ENCODE measurements at places on chromosomes 1 and 21. TPM values are rescaled to one million over a fixed set of nuclear protein-coding genes. Genes with fewer than 3 reads are reported as not detected.

DNA sequence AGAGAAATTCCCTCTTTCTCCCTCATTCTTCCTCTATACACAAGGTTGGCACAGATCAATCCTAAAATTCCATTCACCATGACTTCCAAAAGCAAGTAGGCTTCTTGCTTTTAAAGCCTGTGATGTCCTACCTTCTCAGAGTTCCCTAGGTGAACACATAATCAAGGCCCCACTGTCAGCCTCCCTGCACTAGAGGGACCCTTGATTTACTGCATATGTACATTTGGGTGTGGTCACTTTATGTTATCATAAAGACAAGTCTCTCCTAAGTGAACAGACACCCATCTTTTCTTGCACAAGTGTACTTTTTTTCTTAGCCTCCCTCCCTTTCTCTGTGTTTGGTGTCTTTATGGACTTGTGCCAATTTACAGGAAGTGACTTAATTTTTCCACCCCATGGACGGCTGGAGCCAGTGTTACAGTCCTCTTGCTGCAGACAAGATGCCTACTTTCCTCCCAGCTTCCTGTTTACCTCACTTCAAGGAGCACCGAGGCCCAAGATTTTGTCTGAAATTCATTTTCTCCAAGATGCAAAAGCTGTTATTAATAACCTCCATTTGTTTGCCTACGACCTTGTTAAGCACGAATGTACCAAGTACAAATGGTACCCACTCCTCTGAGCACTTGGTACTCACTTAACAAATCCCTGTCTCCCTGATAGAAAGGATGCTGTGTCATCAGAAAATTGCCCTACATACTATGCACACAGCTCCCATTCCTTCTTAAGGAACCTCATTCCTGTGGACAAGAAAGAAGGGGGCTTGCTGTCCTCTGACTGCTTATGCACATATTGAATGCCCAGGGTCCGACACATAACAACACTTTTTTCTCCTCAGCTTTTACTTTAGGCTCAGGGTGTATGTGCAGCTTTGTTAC is 82.8 kb upstream of the SLC44A3 start:
- no peak for DNase-seq

GRCh38 chr1:159790237-159790917 is 9.6 kb downstream of the DUSP23 start:
- DNase-seq, result peak; percentile 21

GRCh38 chr1:23035823-23036452 is 16.7 kb downstream of the KDM1A start:
- no peak for DNase-seq

GRCh38 chr1:25641931-25642573 is 25.5 kb downstream of the MAN1C1 start:
- peak; percentile 47 for DNase-seq

DNA sequence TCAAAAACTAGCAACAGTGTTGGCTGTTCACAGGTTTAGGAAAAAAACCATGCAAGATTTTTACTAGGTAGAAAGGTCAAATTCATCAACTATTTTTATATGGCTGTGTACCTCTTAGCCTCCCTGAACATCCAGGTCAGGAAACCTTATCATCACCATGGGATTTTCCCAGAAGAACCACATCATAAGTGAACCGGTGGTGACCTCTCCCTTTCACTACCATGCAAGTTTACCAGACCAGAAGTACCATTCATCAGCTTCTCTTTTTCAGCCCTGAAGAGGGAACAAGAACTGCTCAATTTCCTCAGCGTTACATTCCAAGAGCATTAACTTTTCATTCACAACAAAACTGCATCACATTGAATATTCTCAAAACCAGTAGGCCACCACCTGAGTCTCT is 5.9 kb downstream of the SSBP3 start:
- peak; percentile 67 for DNase-seq

- DNase-seq, result peak; percentile 25
Observed at GRCh38 chr1:66607458-66607857, 73.5 kb downstream of the SGIP1 start.

DNA sequence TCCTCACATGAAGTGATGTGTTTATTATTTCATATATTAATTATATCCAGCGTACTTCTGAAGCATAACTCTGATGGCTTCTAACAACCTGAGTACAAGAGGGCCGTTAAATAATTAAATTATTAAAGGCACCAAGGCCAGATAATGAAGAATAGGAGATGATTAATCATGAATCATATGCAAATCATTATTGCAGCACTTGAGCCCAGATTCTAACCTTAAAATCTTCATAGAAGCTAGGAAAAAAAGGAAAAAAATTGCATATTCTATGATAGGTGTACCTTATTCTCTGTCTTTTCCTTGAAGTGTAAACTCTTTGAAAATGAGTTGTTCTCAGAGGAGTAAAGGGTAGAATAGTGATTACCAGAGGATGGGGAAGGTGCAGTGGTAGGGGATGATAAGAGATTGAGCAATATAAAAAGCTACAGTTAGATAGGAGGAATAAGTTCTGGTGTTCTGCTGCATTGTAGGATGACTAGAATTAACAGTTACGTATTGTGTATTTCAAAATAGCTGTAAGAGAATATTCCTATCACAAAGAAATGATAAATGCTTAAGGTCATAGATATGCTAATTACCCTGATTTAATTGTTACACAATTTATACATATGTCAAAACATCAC is 51.1 kb downstream of the SWT1 start:
- no peak for DNase-seq

DNA sequence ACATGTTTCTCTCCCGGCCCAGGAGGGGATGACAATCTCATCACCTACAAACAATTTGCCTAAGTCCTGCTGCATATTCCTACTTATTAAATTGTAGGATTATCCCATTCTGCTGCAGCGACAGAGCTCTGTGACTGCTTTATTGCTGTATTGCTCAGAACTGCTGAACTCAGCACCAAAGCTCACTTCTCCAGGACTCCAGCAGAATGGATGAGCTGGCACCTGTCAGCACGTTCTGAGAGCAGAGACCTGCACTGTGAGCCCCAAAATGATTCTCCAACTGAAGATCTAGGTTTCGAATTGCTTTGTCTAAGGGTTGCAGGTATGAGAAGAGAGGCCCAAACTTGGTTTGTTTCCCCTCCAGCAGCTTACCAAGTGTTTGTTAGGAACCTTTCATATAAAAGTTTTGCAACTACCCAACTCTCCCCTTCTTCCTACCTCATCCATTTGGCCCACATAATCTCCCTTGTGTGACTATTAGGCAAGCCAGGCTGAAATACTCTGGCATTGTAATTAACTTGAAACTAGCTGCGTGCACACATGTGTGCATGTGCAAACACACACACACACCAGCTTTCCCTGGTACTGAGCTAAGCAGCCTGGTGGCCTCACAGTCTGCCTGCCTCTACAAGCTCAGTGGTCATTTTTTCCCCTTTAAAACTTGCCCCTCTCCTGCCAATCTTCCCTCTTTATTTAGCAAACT is 161.4 kb upstream of the CAMK1G start:
- no peak for DNase-seq

GRCh38 chr1:79663916-79664315 is 657.4 kb upstream of the ADGRL4 start:
- no peak for DNase-seq

DNA sequence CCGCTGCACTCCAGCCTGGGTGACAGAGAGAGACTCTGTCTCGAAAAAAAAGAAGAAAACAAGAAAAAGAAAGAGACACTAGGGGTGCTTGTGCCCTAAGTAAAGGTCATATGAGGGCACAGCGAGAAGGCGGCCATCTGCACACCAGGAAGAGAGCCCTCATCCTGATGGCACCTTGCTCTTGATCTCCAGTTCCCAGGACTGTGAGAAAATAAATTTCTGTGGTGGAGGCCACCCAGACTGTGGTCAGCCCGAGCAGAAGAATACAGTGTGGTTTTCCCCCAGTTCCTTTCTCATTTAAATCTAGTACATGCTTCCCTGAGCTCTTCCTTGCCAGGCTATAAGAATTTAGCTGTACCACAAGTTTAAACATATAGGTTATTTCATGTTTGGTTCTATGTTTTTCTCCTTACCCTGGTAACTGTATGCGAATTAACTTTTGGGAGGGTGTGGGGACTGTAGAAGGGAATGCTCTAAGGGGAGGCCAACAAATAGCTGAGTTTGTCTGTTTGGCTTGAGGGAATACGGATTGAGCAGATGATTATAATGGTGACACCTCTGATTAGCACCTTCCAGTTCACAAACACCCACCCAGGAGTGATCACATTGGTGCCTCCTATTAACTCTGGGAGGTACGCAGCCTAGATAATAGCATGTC is 119.6 kb upstream of the ERRFI1 start:
- no peak for DNase-seq

DNA sequence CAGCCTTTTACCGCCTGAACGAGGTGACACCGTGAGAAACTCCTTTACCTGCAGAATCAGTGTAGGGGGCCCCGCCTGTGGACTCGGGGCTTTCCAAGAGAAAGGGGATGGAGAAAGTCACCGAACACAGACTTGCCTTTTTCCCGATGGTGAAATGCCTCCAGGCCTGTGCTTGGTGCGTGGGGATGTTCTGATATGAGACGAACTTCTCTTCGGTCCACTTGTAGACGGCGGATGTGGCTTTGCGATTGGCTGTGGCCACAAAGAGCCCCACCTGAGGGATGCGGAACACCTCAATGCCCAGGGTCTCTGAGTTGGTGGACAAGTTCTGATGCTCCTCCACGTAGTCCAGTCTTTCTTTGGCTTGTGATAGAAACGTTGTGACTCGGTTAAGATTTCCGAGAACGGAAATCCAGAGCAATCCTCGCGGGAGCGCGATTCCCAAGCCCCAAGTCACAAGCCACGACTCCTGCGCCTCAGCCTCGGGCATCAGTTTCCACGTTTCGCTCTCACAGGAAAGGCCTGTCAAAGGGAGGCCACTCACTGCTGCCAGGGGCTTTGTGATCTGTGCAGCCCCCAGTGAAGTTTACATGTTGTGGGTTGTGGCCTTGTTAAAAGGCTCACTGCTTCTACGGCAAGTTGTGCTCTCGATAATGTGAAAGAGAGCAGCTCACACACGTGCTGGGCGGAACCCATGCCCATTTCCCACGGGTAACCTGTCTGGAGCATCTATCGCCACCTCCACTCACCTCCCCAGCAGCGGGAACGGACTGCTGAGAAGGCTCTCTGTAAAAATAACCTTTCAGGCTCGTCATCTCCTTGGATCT is 12.6 kb downstream of the KRTAP10-1 start:
- DNase-seq, result peak; percentile 1

GRCh38 chr1:174153085-174153824 is 6.1 kb upstream of the RABGAP1L start:
- no peak for DNase-seq

- no peak for DNase-seq
Observed at GRCh38 chr1:3671371-3672180, 19.3 kb downstream of the TP73 start.

- no peak for DNase-seq
Observed at GRCh38 chr1:224047538-224047937, 66.4 kb upstream of the FBXO28 start.

GRCh38 chr1:90133133-90133532 is 138.2 kb downstream of the ZNF326 start:
- DNase-seq, result peak; percentile 7

DNA sequence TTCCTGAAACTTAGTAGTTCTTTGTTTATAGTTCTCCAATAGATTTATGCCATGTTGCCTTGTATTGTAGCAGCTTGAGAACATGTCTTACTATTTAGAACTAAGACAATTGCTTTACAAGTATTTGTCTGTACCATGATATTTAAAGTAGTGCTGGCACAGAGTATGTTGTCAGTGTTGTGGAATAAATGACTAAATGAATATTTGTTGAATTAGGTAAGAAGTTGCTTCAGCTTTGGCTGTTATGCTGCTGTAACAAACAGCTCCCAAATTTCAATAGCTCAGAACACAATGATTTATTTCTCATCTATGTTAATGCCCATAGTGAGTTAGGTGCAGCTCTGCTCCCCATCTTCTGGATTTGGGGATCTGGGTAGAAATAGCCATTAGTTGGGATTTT is 90.2 kb upstream of the VCAM1 start:
- DNase-seq, result no peak

GRCh38 chr1:43539726-43540434 is 9.2 kb downstream of the PTPRF start:
- no peak for DNase-seq

- DNase-seq, result peak; percentile 44
Observed at GRCh38 chr1:158035976-158036583, 42.6 kb downstream of the KIRREL1 start.

- no peak for DNase-seq
Observed at GRCh38 chr1:223765036-223765718, 52.8 kb downstream of the CAPN2 start.

DNA sequence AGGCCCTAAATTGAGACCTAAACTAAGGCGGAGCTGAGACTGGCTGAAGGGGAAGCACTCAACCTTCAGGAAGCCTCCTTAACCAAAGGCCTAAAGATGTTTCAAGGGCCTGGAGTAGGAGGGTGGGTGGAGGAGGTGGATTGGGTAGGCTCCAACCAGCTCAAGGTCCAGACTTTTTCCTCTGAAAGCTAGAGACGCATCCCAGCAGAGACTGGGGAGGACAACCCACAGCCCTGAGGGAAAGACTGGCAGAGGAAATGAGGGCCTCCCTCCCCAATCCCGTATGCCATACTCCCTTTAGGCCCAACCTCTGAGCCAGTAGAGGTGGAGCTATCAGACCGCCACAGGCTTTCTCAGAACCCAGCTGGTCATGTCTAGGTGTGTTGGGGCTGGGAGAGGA is 1.1 kb downstream of the ECM1 start:
- no peak for DNase-seq

GRCh38 chr1:90834354-90834885 is 117.3 kb upstream of the BARHL2 start:
- no peak for DNase-seq

DNA sequence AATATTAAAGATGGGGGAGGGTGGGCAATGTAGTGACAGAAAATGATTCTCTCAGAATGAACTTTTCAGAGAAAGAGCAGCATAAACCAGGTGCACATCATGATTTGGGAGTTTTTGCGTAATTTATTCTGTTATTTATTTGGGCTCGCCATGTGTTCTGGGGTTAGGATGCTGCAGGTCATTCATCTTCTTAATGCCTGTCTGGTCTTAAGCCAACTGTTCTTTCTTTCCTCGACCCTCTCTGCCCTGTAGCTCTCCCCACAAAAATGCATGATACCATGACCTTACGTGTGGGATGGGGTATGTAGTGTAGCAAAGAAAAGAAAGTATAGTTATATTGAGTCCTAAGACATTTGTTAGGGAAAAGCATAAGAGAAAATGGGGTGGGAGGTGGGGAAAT is 12.3 kb upstream of the TARS2 start:
- DNase-seq, result no peak

GRCh38 chr1:205704903-205705302 is 24.6 kb upstream of the SLC45A3 start:
- DNase-seq, result no peak

Gene ZBTB8OS
- total RNA-seq, result 61.2 TPM

Gene C1orf87
- not detected for total RNA-seq

Gene YBEY
- 20.6 TPM for total RNA-seq

Gene C1orf94
- total RNA-seq, result not detected

Gene CCDC27
- total RNA-seq, result not detected

Gene PIGR
- 0.54 TPM for total RNA-seq

Gene GPR89A
- total RNA-seq, result 21.0 TPM

Gene PPFIA4
- 51.2 TPM for total RNA-seq

Gene GREM2
- 0.07 TPM for total RNA-seq

Gene RHD
- total RNA-seq, result not detected

Gene FCRL2
- not detected for total RNA-seq

Data from activated CD4-positive, alpha-beta T cell treated with anti-CD3 and anti-CD28 coated beads for 36 hours (primary cell).